ENCODE measurements at places on chromosomes 5 and 9.

GRCh38 chr5:59842999-59843398 lies 50.5 kb downstream of the PDE4D start:
- no peak for DNase-seq

GRCh38 chr5:135013947-135014570 lies 20.0 kb downstream of the PITX1 start:
- DNase-seq = no peak

GRCh38 chr5:113807427-113807991 lies 294.0 kb downstream of the YTHDC2 start:
- DNase-seq = no peak

DNA sequence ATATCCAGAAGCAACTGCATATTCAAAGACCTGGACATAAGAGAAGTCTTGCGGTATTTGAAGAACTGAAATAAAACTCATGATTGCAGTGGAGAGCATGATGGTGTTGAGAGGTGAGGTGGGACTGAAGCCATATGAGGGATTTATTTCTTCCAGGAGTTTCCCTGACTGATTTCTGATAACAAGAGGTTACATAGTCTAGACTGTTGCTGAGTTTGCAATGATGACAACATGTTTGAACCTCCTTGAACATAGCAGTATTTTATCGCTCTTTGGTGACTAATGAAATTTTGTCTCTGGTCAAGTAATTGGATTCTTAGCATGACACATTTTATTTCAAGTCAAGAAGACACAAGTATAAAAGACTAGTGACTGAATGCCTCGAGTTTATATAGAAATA lies 61.8 kb downstream of the ACTBL2 start:
- DNase-seq = no peak

DNA sequence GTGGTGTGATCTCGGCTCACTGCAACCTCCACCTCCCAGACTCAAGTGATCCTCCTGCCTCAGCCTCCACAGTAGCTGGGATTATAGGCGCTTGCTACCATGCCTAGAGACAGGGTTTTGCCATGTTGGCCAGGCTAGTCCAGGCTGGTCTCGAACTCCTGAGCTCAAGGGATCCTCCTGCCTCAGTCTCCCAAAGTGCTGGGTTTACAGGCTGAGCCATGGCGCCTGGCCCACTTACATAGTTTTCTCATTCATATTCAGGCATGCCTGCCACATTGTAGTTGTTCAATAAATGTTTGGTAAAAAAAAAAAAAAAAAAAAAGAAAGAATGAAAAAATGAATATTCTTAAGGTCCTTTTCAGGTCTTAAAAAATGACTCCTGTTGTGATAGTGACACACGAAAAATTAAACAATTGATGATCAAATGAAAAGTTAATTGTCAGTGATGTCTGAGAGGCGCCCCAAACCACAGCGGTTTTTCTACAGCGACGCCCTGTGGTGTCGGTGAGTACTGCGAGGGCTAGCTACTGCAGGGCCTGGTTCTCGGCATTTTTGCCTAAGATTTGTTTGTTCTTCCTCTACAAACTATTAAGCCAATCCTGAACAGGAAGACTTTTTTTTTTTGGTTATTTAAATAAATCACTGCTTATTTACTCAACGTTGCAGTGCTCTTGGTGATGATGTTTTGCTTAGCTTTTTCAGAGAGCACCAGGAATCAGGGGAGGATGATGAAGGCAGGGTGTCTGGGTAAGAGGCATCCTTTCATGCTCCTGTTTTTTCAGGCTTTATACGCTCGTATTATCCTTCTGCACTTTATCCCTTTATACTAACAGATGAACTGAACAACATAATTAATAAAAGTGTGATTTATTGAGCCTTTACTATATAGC lies 67.0 kb upstream of the DPYSL3 start:
- no peak for DNase-seq

DNA sequence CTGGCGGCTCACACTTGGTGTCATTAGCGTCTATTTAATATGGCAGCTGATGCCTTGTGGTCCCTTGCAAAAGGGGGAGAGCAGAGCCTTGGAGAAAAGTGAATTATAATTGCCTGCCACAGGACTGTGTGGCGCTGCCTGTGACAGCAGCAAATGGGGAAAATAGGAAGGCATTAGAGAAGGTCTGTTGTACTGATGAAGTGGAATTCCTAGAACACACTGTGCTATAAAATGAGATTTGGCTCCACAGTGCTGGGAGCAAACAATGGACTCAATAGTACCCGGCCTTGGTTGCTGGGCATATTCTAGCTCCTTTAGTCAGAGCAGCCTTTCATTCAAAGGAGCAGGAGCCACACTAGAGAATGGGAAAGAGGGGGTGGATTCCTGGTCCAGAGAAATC lies 21.3 kb downstream of the SEMA6A start:
- no peak for DNase-seq

DNA sequence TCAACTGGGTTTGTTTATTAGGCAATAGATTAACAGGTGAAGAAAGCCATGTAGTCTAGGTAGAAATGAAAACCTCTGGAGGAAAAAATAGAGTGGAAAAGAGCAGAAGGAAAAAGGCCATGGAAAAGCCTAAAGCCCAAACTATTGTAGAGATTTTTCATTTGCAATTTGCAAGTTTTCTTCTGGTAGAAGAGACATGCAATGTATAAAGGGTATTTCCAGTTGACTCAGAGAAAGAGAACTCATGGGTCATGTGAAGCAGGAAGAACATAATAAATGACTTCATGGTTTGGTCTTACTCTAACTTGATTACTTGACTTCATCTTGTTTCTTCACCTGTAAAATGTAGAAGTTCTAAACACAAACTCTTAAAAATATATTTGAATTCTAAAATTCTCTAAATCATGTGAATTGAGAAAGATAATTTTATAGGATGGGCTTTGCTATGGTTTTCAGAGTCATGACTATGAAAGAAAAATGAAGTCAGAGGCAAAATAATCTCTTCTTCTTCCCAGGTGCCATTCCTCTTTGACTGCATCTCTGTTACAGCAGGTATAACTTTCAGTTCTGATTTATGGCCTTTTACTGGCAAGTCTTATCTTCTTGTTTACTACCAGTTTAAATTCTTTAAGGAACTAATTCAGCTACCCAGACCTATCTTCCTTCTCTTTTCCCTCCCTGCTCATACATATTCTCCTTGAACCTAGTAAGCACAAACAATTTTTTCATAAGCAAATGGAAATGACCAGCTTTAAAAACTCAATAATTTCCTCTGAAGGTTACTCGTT lies 47.7 kb upstream of the TMC1 start:
- DNase-seq = no peak

GRCh38 chr5:67577424-67577823 lies 380.8 kb upstream of the CD180 start:
- no peak for DNase-seq

GRCh38 chr5:14728459-14728938 lies 64.0 kb downstream of the OTULIN start:
- no peak for DNase-seq

DNA sequence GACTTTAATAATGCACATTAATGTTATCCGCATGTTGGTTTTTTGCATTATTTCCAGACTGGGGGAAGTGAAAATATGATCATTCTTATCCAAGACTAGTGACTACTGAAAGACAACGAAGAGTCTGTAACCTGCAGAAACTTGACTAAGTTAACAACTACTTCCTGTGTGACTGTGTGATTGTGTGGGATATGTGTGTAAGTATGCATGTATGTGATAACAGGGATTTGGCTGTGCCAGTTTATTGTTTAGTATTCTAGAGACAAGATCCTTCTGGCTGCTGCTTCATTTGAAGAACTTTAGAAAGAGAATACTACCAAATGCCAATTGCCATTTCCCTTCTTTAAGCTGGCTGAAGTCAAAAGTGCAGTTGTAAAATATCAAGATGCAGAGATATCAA lies 375.7 kb upstream of the PRR16 start:
- no peak for DNase-seq

DNA sequence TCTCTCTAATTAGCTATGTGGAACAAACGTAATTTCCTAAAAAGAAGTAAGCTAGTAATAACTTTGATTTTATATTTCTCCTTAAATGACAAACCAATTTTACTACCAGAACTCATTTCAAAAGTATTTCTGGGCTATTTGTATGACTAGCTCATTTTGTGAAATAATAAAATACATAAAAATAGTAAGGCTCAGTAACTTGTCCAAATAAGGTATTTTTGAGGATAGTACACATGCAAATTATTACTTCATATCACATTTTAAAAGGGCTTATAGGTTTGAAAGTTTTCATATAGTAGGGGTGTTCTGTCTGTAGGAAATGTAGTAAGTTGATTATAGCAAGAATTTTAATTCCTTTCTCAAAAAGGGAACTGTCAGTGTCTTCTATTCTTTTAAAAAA lies 26.5 kb downstream of the C9orf85 start:
- DNase-seq = no peak

DNA sequence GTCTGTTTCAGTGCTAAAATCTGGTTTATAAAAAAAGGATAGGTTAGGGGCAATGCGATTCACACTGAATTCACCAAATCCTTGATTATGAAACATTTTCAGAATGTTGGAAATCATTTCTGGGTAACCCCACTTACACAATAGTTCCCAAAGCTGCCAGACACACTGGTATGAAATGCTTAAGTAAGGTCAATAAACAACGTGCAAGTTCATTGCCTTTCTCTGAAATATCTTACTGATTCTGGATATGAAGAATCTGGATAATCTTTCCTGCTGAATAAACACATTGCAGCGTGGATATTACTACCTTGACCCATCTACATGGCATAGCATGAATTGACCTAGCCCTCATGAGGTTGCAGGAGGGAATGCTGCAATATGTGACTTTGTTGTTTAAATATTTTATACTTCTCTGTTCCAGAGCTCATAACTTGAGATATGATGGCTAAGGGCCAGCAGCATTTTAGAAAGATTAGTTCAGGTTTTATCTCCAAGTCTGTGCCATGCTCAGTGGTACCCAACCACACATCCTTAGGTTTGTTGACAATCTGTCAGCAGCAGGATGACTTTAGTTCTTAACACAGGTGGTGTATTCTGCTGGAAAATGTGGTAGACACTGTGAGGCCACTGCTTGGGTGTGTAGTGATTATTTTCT lies 121.0 kb downstream of the NREP start:
- DNase-seq = no peak

DNA sequence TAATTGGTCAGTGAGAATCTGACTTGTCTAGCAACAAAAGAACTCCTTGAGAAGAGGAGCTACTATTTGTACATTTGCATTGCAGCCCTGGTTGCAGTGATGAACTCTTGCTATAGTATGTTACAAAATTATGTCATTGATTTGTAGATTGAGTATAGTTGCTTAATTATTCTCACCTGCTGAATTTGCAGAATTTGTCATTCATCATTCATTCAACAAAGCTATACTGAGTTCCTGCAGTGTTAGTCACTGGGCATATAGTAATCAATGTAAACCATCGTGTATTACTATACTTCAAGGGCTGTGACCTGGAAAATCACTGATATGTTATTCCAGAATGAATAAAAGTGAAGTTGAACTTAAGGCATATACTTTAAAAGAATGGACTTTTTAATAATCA lies 50.1 kb downstream of the SLC1A3 start:
- DNase-seq = no peak

GRCh38 chr5:115623658-115624057 lies 2.2 kb downstream of the TMED7 start:
- no peak for DNase-seq

- DNase-seq = no peak
Measured at GRCh38 chr9:81898851-81899250, 29.4 kb upstream of the SPATA31D4 start.

DNA sequence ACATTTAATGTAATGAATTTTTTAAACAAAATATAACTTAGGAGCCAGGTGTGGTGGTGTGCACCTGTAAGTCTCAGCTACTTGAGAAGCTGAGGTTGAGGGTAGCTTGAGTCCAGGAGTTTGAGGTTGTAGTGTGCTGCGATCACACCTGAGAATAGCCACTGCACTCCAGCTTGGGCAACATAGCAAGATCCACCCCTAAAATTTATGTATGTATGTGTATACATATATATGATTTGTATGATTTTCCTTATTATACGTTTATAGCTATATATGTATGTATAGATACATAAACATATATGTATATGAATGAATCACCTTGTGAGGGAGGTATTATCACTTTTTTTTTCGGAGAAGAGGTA lies 653 bp upstream of the CCNI2 start:
- DNase-seq = no peak

GRCh38 chr9:105832096-105832710 lies 137.9 kb downstream of the TMEM38B start:
- no peak for DNase-seq

- no peak for DNase-seq
Measured at GRCh38 chr5:38790268-38790667, 55.5 kb upstream of the OSMR start.

- no peak for DNase-seq
Measured at GRCh38 chr5:89255845-89256463, 373.0 kb upstream of the MEF2C start.

DNA sequence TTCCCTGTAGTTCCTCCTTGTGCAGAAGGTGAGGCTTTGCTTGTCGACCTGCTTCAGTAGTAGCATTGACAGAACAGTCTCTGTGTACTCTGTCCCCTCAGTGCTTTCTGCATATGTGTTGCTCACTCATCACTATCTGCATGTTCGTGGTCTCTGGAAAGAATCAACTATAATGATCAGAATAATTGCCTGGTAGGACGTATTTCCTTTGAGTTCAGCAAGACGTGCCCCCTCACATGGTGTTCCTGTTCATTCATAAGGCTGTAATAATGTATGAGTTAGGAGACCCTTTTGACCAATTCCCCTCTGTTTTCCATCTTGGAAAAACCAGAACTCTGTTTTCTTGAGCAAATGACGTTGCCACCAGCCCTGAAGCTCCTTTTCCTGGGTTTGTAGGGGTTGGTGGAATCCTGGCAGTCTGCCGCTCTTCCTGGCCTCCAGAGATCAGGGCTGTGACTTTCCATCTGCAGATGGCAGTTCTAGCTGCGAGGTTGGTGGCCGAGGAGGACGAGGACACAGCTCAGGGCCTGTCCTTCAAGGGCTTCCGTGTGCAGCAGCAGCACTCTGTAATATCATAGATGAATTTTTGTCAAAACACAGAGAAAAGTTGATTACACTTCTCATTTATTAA lies 61.9 kb downstream of the EXOSC2 start:
- DNase-seq = no peak

- peak; percentile 80 for DNase-seq
Measured at GRCh38 chr9:96418083-96418919, at the start of gene ZNF367. Gene ZNF367 (minus strand): TSS chr9:96418370. CDS start chr9:96418032, 338 bp downstream.

DNA sequence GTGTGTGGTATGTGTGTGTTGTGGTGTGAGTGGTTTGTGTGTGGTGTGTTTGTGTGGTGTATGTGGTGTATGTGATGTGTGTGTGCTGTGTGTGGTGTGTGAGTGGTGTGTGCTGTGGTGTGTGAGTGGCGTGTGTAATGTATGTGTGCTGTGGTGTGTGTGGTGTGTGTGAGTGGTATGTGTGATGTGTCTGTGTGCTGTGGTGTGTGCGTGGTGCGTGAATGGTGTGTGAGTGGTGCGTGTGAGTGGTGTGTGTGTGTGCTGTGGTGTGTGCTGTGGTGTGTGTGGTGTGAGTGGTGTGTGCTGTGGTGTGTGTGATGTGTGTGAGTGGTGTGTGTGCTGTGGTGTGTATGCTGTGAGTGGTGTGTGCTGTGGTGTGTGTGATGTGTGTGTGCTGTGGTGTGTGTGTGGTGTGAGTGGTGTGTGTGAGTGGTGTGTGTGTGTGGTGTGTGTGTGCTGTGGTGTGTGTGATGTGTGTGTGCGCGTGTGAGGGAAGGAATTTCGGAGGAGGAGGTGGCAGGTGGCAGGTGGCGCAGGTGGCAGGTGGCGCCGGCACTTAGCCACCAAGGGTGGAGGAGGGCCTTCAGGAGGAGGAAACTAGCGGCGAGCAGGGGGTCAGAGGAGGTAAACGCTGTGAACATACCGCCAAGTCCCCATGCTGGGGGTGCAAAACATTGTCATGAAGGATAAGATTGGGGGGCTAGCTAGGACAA lies 191.8 kb downstream of the MELK start:
- DNase-seq = no peak

- no peak for DNase-seq
Measured at GRCh38 chr9:22440841-22441240, 5.8 kb upstream of the DMRTA1 start.

All from stimulated activated CD8-positive, alpha-beta memory T cell treated with anti-CD3 and anti-CD28 coated beads, Interleukin-7, amount 100 ng/mL, for 1 hour (primary cell).